ENCODE measurements at places on chromosomes 13 and 19.

DNA sequence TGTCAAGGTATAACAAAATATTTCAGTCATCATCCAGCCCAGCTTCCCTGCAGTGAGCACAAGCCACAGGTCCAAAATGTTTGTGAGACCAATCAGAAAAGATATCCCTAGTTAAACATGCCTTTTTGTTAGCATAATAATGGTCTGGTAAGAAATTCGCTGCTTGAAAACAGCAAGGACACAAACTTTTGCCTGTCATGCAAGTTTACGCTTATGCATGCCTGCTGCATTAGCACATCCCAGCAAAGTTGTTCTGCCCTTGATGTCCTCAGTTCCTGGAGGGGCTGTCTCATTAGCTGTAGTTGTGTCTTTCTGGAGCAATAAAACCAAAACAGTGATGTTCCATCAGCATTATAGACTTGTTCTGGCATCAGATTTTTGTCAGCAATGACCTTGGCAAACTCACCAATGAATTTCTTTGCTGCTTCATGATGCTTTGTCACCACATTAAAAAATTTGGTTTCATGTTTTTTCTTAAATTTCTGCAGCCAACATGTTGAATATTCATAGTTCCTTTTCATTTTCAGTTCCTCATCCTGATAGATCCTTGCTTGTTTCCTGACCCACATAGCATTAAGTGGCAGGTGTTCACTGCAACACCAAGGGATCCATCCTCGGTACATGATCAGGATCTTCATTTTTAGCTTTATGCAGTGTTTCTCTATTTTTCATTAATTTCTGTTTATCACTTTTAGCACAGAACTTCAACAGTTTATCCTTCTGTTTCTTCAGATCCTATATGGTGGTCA is 72.0 kb upstream of the GPR183 start:
- no peak for DNase-seq

DNA sequence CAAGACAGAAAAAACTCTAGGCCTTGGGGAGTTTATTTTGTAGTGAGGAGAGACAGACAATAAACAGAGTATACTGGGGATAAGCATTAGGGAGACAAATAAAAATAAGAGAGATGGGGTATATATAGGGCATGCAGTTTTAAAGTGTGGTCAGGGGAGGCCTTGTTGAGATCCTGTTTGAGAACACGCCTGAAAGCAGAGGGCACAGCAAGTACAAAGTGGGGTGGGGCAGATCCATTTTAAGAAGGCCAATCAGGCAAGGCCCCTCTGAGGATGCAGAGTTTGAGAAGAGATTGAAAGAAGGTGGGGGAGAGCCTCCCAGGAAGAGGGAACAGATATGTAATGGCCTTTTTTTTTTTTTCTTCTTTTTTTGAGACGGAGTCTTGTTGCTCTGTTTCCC is 2.1 kb downstream of the PPP2R1A start:
- DNase-seq: no peak

- DNase-seq: no peak
These were observed 7.0 kb downstream of the CHAMP1 start for GRCh38 chr13:114321256-114321655.

DNA sequence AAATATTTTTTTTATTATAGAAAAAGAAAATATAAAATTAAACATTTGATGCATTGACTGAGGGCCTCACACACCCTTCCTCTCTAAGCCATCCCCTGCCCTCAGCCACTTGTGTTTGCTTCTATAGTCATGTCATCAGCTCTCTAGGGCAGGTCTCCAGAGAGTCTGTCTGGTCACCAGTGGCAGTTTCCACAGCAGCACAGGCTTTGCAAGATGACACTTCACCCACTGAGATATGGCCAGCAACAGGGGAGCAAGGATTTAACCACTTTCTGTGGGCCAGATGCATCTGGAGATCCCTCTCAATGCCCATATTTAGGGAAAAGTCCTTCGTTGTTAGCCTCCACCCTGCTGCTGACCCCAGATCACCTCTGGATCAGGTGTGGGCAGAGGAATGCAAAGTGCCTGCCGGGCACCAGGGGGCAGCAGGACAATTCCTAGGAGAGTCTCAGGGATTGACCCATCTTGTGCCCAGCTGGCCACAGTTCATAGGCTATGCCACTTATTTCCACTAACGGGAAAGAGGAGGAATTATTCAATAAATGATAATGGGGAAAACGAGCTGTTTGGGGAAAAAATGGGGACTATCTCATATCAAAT is 4.8 kb downstream of the ABCC4 start:
- DNase-seq: no peak

- no peak for DNase-seq
These were observed 2.0 kb downstream of the CACNG6 start for GRCh38 chr19:53993448-53993847.

GRCh38 chr19:7698583-7698982 is 3.3 kb downstream of the FCER2 start:
- DNase-seq: no peak

DNA sequence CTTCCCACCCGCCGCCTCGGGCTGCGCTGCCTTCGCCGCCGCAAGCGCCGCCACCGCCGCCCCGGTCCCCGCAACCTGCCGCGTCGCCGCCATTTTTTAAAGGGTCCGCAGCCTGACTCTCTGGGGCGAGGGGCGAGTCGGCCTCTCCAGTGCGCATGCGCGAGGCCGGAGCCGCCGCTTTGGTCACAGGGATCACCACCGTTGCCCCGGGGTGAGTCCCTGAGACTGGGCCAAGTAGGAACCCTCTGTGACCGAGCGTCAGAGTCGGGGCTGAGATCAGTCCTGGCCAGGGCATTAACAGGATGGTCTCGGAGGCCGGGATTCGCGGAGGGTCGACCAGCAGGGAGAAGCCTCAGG is 42.6 kb downstream of the ZNF146 start:
- no peak for DNase-seq

DNA sequence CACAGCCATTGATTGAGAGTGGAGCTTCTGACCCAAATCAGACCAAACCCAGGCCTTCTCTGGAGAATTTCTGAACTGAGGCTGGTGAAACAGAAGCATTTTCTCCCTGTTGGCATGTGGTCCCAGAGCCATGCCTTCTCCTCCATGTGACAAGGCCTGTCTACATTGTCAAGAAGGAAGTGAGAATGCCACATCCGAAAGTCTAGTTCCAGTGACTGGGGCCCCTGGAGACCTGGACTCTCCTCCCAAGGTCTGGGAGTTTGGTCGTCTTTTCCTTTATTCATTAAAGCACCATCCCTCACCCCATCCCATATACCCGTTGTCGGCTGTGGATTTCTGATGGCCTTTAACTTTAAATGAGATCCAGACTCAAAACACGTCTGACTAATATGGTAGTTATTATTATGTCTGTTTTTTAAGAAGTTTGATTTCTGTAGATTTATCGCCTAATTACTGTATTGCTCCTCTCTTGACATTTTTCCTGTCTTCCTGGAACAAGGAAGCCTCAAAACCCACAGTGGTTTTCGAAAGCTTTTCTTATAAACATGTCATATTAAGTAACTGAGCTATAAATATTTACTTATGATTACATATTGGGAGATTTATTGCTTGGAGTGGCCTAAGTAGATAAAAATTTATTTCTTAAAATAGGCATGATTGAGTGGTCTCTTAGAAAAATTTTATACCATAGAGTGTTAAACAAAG is 128.3 kb upstream of the FRY start:
- no peak for DNase-seq

- no peak for DNase-seq
These were observed 67.7 kb downstream of the TBC1D4 start for GRCh38 chr13:75414036-75414827.

DNA sequence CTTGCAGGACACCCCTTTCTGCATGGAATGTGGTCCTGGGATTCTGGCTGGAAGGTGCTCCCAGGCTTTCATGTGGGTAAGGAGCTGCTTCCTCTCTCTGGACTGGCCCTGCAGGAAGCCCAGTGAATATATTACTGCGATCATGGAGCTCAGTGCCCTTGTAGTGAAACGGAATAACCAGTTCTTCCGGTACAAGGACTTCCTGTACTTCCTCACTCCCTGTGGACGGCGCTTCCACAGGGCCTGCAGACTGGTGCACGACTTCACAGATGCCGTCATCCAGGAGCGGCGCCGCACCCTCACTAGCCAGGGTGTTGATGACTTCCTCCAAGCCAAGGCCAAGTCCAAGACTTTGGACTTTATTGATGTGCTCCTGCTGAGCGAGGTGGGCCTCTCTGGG is 8.0 kb downstream of the CYP4F8 start:
- DNase-seq: no peak

DNA sequence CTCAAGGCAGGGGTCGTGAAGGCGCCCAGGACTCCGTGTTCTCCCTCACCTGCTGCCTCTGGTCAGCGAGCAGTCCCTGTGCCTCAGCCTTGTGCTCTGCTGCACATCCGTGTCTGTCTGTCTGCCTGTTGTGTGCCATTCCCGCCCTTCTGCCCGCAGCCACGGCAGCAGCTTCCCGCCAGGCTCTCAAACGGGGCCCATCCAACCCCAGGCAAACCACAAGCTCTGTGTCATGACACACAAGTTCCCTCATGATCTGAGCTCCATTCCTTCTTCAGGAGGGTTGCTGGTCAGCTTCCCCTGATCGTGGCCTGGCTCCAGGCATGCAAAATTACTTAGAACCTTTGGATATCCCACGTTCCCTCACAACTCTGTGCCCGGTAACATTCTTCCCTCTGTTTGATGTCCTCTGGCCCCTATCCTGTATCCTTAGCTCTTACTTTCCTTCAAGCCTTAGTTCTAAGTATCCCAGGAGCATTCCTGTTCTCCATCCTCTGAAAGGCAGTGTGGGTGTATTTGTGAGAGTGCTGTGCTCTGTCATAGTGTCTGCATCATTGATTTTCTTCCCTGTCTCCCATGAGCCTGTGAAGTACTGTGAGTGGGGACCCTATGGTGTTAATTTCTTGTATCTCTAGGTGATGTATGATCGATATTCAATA is 3.2 kb downstream of the GPR183 start:
- DNase-seq: no peak

Measured in suprapubic skin (tissue), 4 donors.